Fibroblast of villous mesenchyme (primary cell): ENCODE measurements at places on chromosomes 11 and 22. TPM values are rescaled to one million over a fixed set of nuclear protein-coding genes. Genes with fewer than 3 reads are reported as not detected.
A peak's percentile ranks its signal among the peaks of the same experiment; 100 is the strongest.

DNA sequence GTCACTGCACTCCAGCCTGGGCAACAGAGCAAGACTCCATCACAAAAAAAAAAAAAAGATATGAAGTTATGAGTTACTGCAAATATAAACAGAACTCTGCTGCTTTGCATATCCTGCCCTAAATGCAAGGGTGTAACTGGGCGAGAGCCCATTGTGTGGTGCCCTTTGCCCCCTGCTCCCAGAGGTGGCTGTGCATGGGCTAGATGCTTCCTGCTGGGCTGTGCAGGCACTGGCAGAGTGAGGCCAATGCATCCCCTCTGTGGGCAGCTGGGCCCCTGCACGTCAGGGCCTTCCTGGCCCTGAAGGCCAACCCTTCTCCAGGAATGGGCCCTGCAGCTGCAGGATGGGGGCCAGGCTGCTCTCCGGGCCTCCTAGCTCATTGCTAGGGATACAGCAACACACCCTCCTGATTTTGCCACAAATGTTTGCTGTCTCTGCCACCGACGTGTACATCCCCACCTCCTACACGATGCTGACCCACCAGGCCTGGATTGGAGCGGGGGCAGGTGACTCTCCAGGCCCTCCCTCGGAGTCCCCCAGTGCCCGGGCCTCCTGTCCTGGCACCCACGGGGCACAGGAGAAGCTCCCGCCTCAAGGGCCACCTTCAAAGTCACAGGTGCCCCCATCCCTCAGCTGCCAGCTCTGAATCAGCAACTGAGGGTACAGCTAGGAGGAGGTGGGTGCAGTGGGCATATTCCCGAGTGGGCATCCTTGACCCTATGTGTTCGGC, 40.7 kb upstream of the COMT start:
- DNase-seq, result no peak

DNA sequence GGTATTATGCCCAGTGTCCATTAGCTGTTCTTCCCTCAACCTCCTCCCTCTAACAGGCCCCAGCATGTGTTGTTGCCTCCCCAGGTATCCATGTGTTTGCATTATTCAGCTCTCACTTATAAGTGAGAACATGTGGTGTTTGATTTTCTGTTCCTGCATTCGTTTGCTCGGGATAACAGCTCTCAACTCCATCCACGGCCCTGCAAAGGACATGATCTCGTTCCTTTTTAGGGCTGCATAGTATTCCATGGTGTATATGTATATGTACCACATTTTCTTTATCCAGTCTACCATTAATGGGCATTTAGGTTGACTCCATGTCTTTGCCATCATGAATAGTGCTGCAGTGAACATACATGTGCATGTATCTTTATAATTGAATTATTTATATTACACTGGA, 82.8 kb downstream of the PRMT3 start:
- DNase-seq, result no peak

PLAAT2 gene
- not detected in 2 replicates for total RNA-seq

OR56A4 gene
- total RNA-seq, result not detected in 2 replicates

DNA sequence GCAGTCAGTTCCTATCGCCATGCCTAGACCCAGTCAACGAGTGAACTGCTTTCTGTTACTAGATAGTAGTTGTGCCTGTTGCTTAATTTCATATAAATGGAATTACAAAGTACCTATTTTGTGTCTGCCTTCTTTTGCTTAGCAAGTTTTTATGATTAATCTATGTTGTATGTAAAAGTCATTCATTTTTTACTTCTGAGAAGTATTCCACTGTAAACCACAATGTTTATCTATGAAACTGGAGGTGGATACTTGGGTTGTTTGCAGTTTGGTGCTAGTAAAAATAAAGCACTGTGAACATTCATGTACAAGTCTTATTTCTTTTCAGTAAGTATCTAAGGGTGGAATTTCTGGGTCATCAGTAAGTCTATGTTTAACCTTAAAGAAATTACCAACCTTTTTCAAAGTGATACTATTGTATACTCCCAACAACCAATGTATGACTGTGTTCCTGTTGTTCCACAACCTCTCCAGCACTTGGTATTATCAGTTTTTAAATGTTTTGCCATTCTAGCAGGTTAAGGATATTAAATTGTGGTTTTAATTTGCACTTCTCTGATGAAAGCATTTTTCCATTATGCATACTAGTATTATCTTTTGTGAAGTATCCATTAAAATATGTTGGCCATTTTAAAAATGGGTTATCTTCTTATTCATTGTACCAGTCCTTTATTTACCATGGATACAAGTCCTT, 68.2 kb downstream of the DNAJC24 start:
- peak; percentile 62 for DNase-seq

GRCh38 chr22:20857247-20857643, 1.4 kb downstream of the PI4KA start:
- DNase-seq, result peak; percentile 14

DNA sequence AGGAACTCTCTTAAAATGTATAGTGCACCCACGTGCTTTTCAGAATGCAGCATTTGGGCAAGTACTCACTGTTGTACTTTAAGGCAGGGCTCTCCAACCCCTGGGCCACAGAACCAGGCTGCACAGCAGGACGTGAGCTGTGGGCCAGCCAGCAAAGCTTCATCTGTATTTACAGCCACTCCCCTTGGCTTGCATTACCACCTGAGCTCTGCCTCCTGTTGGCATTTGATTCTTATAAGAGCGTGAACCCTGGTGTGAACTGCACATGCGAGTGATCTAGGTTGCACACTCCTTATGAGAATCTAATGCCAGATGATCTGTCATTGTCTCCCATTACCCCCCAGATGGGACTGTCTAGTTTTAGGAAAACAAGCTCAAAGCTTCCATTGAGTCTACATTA, 3.0 kb downstream of the C11orf58 start:
- no peak for DNase-seq

DNA sequence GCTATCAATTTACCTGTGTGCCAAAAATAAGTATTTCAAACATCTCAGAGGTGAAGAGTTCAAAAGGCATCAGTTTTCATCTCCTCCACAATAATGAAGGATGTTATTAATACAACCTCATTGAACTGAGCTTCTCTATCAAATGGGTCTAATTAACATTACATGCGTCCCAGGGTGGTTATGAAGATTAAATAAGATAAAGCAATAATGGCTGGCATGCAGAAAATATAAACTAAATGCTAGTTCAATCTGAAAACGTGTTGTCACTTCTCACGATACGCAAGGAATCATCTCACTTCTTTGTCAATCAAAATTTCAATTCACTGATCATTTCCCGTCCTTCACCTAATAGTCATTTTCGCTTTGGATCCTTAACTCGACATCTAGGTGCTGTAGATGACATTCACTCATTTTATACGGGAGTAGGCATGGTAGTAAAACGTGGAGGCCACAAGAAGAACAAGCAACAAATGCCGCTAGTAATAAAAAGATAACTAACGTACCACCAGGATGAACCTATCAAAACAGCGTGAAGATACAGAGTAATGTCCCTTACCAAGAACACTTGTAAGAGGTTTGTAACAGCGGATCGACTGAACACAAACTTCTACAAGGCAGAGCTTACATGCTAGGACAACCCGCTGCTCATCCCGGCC, 918 bp downstream of the CHORDC1 start:
- no peak for DNase-seq

DNA sequence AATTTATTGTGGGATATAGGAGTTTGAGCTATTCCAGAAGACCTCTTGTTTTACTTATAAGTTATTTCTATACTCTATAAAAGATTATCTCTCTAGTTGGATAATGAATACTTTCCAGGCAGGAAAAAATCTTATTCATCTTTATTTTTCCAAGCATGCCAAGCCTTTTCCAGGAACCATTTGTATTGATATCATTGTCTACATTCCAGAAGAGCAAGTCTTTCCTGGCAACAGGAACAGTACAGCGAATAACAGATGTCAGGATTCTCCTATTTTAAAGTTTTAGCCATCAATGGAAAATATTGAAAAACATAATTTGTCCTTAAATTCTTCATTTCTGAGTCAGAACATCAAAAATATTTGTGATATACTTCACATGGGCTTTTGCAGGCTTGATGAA, 5.2 kb upstream of the NXPE1 start:
- DNase-seq, result no peak

GRCh38 chr11:111077530-111078322, 167.8 kb upstream of the POU2AF2 start:
- no peak for DNase-seq

GRCh38 chr11:100808904-100809491, 121.9 kb downstream of the ARHGAP42 start:
- DNase-seq, result peak; percentile 92

- DNase-seq, result no peak
Observed at GRCh38 chr11:62853279-62853965, 14.0 kb upstream of the WDR74 start.

DNA sequence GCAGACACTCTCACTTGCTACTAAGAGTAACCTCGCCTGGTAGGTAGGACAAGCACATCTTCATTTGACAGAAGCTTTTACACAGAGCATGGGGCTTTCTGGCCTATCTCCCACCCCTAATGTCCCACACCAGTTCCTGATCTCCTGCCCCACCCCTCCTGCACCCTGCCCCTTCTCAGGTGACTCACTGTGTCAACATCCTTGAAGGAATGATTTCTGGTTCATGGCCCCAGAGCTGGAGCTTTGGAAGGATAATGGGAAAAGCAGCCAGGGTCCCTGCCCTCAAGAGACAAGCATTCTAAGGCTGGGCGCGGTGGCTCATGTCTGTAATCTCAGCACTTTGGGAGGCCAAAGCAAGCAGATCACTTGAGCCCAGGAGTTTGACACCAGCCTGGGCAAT, 47.2 kb downstream of the LRFN4 start:
- DNase-seq, result no peak

CDHR5 gene
- not detected in 2 replicates for total RNA-seq

TUBA8 gene
- under 0.01 and 0.32 TPM in 2 replicates for total RNA-seq

GRCh38 chr11:74092425-74092824, 78.4 kb downstream of the C2CD3 start:
- no peak for DNase-seq

DNA sequence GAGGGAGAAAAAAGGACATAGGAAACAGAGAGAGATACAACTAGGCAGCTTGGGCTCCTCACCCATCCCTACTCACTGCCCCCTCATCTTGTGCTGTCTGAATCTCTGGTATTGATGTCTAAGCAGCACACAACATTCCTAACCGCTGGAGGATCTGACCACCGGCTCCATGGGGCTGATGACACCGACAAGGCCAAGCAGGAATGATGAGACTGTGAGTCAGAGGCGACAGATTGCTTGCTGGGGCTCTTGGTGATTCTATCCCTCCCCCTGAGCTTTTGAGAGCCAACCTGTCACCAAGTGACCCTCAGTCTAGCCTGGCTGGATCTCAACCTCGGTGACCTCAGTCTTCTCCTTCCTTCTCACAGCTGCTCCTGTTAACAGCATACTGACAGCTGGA, 13.8 kb downstream of the PAMR1 start:
- DNase-seq, result peak; percentile 43

- DNase-seq, result peak; percentile 9
Observed at GRCh38 chr11:47215366-47215910, 664 bp downstream of the DDB2 start.

DBX1 gene
- total RNA-seq, result not detected in 2 replicates

- DNase-seq, result no peak
Observed at GRCh38 chr22:17891481-17892167, 117.4 kb upstream of the BID start.

DNA sequence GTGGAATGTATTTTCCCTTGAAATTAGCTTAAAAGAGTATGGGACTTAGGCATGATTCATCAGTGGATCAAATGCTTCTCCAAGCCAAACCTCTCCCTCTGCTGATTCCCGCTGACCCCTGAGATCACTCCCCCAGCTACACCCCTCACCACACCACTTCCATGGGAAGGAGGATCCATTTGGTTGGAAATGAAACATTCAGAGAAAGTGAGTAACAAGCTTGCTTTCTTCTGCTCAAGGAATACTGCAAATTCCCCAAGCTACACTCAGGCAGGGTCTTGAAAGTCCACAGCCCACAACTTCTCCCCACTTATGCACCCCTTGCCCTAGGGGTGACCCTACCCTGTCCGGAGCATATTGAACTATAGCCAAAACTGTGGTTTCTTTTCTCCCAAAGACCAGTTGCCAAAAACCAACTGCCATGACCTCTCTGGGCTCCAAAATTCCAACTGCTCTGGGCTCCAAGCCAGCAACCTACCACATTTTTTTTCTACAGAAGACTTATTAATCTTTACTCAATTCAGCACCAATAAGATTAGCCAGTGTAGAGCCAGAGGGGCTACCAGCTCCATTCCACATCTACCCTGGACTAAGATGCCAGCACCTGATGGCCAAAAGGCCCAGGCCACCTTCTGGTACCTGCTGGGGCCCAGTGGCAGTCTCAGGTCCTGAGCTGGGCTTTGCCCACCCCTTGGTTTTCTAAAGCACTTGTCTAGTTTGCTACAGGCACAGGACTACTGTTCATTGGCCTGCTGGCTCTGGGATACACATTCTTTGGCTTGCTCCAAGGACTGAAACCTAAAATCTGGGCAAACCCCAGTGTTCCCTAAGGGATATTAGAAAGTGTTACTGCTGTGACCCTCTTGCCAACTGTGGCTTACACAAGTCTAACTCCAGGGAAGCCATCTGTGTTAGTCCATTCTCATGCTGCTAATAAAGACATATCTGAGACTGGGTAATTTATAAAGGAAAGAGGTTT, 101.1 kb downstream of the MICAL3 start:
- peak; percentile 84 for DNase-seq

DNA sequence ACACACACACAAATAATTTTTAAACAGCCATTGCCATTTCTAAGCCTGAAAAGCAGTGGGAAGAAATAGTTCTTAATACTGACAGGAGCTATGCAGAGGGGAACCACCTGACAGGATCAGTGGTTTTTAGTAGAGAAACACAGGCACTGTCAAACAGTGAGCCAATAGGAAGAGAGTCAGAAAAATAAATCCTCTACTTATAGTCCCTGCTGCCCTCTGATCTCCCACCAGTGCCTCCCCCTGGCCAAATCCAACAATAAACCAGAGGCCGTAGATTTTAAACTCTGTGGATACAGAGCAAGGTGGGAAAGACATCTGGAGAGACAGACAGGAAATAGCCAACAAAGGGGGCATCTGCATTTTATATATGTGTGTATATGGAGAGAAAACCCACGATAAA, 7.9 kb upstream of the OR56B4 start:
- DNase-seq, result no peak

- DNase-seq, result no peak
Observed at GRCh38 chr11:9616042-9616675, 42.7 kb downstream of the WEE1 start.

AIFM3 gene
- 0.32 and 0.43 TPM in 2 replicates for total RNA-seq

DNA sequence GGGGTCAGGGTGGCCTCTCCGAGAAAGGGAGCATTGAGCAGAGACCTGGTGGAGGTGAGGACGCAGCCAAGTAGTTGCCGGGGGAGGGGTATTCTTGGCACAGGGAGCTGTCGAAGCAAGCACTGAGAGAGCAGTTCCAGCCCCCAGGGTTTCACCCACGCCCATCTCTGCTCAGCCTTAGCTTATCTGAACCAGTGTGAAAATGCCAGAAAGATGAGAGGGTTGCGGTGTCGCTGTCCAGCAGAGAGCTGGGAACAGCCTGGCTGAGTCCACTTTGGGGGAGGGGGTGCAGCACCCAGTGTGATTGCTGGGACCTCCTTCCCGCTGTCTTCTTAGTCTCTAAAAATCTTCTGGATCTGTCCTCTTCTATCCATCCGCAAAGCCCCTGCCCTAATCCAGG, 123.3 kb upstream of the TBCEL start:
- DNase-seq, result no peak

- no peak for DNase-seq
Observed at GRCh38 chr22:29695129-29695926, 24.5 kb upstream of the CABP7 start.
